ENCODE measurements at places on chromosomes 1 and 21.

DNA sequence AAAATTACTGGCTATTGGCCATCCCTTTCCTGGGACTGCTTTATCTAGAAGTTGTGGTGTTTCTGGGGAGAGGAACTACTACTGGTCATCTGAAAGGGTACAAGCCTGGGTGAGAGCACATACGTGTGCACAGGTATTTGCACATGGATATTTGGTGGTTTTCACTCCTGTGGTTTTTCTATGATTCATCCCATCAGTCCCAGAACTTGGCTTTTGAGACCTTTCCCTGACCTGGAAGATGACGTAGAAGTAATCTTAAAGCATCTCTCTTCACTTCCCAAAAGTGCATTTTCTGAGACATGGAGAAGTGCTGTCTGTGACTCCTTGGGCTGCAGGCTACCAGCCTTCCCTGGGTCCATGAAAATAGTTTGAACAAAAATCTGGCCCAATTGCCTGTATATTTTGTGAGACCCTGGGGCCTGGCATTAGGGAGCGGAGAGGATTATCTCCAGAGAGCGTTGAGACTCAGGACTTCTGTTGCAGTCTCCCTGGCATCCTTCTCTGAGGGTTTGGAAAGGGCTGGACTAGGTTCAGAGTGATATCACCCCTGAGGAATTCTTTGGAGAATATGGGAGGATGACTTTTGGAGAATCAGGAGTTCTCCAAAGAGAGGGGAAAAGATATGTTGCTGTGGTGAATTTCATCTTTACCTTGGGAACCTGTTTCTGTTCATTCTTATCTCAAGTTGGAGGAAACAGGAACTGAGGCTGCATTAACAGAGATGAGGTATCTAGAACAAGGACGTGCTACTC lies 130.8 kb downstream of the NOS1AP start:
- DNase-seq, result peak; percentile 22

- DNase-seq, result peak; percentile 64
These were observed 18.5 kb downstream of the ALDH4A1 start for GRCh38 chr1:18883636-18884418.

DNA sequence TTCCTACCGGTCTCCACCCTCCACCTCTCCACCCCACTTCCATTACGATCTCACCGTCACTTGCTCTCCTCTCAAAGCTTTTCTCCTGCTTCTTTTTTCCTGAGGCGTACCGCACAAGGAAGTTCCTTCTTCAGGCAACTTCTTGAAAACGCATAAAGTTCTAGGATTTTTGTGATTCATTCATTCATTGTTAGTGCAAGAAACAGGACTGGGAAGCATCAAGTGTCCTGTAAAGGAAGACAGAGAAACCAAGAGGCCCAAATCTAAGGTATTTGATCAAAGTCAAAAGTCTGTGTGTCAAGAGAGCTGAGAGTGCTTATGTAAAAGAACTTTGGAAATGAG lies 1.3 kb upstream of the RCC2 start:
- DNase-seq, result no peak

DNA sequence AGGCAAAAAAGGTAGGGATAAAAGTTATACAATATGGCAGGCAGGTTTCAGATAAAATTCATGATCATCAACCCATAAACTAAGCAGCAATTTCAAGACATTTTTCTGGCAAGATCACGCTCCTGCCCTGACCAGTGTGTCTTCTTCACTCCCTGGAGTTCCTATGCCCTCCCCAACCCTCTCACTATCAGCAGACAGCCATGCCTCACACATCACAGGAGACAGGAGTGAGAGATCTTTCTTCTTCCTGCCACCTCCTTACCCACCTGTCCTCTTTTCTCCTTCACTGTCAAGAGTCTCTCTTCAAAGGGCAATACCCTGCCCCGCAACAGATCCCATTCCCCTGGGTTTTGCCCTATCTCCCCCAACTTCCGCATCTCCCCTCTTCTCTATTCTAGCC lies 28.4 kb downstream of the COA6 start:
- no peak for DNase-seq

GRCh38 chr1:246527402-246528088 lies 20.5 kb upstream of the SMYD3 start:
- DNase-seq, result no peak

DNA sequence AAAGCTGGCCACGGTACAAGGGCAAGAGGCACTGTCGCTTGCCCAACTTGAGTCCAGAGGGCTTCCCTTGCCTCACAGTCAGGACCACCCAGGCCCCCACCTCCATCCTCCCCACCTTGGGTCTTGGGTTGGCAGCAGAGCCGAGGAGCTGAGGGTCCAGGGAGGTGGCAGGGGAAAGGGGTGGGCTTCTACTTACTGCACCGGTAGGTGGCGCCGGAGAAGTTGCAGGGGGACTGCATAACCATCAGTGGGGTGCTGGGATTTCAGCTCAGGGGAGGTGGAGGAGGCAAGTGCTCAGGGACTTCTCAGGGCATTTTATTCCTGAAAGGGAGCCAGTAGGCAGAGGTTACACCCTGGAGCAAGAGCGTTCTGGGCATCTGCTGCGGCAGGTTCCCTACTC lies 44.0 kb downstream of the TRIM62 start:
- peak; percentile 26 for DNase-seq

DNA sequence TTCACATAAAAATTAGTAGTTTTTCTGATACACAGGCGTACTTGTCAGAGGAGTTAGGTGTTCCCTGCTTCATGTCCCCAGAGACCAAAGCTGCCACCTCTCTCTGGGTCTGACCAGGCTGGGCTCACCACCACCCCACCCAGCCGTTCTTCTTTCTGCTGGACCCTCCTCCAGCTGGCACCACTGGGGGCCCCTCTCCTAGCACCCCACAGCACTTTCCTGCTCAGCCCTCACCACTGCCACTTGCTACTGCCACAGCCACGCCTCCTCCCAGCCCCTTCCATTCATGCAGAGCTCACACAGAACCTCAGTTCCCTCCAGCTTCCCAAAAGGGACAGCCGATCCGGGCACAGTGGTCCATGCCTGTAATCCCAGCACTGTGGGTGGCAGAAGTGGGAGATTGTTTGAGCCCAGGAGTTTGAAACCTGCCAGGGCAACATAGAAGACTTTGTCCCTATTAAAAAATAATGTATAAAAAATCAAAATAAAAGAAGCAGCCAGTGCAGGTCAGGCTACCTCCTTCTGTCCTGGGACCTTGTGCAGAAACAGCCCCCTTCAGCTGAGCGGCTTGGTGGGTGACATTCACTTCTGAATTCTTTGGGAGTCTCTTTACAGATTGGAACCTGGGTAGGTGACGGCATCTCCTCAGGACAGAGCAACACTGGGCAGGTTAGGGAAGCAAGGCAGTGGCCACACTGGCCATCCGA lies 208.3 kb downstream of the TOMM20 start:
- DNase-seq, result no peak

GRCh38 chr1:227952374-227953021 lies 4.8 kb upstream of the WNT9A start:
- no peak for DNase-seq

DNA sequence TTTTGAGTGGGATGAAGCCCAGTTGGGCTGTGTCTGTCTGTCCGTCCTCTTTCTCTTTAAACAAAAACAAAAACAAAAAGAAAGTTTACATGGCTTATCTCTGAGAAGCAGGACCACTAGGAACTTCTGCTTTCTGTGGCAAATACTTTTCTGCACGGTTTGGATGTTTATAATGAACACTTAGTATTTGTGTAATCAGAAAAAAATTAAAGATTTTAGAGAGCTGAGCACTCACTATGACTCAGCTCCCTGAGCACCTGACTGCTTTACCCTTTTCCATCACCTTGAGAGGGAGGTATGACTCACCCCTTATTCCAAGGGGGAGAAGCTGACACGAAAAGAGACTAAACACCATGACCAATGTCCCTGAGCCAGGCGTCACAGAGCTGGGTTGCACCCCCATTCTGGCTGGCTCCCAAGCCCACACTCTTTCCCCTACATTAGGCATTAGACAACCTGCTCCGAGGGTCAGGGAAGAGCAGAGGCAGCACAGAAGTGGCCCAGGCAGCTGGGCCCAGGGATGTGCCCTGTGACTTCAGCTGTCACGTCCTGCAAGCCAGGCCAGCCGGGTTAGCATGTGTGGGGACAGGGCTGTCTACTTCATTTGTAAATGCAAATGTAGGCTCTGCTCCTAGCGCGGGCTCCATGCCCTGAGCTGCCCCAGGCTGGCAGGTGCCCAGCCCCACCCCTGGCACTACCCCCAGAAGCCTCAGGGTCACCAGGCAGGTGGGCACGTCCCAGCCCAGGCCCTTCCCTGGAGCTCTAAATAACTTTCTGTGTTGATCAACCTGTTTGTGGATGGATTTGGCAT lies 30.4 kb downstream of the RAP1GAP start:
- peak; percentile 28 for DNase-seq

DNA sequence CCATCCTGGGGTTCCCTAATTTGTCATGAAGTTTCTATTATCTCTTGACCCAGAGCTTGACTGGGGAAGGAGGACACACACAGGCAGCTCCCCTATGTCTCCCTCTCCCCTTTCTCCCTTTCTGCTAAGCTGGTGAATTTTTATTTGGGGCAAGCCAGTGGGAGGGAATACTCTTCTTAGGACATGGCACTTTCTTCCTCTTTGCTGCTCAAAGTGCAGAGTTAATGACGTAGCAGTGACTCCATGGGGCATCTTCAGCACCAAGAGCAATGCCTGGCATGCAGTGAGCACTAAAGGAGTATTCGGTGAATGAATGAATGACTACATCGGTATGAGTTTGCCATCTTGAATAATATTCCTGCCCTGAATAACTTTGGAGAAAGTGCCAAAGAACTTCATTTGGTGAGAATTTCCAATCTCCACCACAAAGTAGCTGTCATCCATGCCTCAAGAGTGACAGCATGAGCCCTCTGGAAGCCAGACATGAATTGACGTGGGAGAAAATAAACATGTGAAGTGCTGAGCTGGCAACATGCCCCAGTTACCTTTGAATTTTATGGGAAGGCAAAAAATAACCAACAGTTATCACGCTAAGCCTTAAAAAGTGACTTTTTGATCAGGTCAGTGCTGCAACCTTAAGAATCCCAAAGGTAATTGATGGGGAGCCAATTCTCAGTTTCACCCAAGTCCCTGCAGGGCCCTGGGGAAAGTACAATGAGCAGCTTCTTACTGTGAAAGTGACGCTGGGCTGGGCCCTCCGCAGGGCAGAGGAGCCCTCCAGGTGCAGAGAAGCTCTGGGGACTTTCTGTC lies 22.1 kb upstream of the ATF3 start:
- DNase-seq, result no peak

GRCh38 chr21:35932232-35932911 lies 128.0 kb downstream of the SETD4 start:
- peak; percentile 99 for DNase-seq

DNA sequence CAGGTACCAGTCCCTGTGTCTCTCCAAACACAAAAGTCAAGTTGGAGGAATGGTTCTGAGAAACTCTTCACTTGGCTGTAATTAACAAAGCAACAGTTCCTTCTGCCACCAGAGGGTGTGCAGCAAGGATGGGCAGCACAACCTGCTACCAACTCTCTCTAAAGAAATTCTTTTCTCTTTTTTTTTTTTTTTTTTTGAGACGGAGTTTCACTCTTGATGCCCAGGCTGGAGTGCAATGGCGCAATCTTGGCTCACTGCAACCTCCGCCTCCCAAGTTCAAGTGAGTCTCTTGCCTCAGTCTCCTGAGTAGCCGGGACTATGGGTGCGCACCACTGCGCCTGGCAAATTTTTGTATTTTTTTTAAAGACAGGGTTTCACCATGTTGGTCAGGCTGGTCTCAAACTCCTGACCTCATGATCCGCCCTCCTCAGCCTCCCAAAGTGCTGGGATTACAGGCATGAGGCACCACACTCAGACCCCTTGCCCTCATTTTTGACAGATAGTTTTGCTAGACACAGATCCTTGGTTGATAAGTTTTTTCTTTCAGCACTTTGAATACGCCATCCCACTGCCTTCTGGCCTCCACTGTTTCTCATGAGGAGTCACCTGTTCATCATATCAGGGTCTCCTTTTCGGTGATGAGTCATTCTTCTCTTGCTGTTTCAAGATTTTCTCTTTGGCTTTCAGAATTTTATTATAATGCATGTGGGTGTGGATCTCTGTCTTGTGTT lies 12.1 kb upstream of the DEGS1 start:
- peak; percentile 24 for DNase-seq

DNA sequence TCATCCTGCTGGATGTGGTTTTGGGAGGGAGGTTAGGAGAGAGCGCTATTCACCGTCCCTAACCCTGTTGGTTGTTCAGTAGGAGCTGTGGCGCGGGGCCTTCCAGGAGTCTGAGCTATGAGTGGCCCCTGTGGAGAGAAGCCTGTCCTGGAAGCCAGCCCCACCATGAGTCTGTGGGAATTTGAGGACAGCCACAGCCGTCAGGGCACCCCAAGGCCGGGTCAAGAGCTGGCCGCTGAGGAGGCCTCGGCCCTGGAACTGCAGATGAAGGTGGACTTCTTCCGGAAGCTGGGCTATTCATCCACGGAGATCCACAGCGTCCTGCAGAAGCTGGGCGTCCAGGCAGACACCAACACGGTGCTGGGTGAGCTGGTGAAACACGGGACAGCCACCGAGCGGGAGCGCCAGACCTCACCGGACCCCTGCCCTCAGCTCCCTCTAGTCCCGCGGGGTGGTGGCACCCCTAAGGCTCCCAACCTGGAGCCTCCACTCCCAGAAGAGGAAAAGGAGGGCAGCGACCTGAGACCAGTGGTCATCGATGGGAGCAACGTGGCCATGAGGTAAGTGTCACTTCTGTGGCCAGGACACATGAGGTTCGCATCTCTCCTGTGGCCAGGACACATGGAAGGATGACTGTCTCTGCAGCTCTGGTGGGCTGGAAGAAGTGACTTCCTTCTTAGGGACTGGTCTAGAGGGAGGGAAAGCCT lies 1.2 kb downstream of the ZC3H12A start:
- DNase-seq, result no peak

GRCh38 chr1:211900441-211900840 lies 69.9 kb upstream of the LPGAT1 start:
- DNase-seq, result no peak

- DNase-seq, result no peak
These were observed 6.5 kb upstream of the GRIK3 start for GRCh38 chr1:37040773-37041172.

All from fibroblast of mammary gland (primary cell).